ENCODE measurements at places on chromosomes 4 and X.
A peak's percentile ranks its signal among the peaks of the same experiment; 100 is the strongest.

DNA sequence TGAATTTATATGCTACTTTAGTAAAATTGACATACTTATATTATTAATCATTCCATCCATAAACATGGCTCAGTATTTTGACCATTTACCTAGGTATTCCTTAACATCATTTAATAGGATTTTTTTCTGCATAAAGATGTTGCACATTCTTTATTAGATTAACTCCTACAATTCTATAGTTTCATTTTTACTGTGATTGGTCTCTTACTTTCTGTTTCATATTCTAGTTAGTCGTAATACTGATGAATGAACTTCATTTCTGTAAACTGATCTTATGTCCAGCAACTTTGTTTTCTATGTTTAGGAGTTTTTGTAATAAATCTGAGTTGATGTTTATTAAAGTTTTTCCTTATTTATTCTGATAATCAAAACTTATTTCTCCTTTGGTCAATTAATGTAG lies 278.2 kb upstream of the CXXC4 start:
- no peak for DNase-seq

- DNase-seq, result no peak
These were observed 53.4 kb downstream of the HNRNPD start for GRCh38 chr4:82320351-82320750.

GRCh38 chr4:168857546-168858314 lies 152.3 kb downstream of the CBR4 start:
- DNase-seq, result no peak

- no peak for DNase-seq
These were observed 17.7 kb upstream of the CEP135 start for GRCh38 chr4:55931043-55931442.

- DNase-seq, result no peak
These were observed at the start of gene TNIP3 for GRCh38 chr4:121164291-121164690. Gene TNIP3 (minus strand): TSS chr4:121164321. CDS start chr4:121164125, 196 bp downstream.

GRCh38 chr4:122591196-122591595 lies 29.7 kb downstream of the IL21 start:
- DNase-seq, result no peak

DNA sequence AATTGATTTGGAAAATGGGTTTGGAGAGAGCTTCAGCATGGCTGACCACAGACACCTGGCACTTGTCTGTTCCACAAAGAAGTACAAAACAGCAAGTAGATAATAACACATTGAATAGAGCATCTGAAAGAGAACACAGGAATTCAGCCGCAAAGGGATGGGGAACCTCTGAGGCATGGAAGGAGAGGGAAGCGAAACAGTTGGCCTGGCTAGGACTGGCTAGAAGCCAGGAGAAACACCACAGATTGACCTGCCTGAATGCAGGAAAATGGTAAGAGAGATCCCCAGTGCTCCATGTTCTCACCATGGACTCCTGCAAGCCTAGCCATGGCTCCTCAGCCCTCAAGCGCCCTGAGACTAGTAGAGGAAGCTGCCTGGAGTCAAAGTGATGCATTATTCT lies 169.7 kb upstream of the SH3RF1 start:
- DNase-seq, result no peak

GRCh38 chrX:122184791-122185190 lies 999.3 kb upstream of the GRIA3 start:
- DNase-seq, result no peak

GRCh38 chr4:94913316-94913715 lies 155.6 kb downstream of the BMPR1B start:
- DNase-seq, result no peak

GRCh38 chrX:128622296-128622695 lies 570.1 kb upstream of the ACTRT1 start:
- DNase-seq, result no peak

DNA sequence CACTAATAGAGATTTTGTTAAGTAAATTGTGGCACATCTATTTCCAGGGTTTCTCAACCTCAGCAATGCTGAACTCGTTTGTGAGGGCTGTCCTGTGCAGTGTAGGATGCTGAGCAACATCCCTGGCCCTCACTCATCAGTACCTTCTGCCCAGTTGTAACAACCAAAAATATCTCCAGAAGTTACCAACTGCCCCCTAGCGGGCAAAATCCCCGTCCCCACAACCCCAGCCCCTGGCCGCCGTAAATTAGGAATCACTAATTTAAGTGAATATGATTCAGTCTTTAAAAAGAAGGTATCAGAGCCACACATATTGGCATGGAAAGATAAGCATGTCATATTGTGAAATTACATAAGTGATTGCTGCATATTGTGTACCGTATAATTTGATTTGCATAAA lies 123.4 kb downstream of the ASB9 start:
- DNase-seq, result no peak

GRCh38 chr4:95059663-95060062 lies 301.9 kb downstream of the BMPR1B start:
- DNase-seq, result no peak

DNA sequence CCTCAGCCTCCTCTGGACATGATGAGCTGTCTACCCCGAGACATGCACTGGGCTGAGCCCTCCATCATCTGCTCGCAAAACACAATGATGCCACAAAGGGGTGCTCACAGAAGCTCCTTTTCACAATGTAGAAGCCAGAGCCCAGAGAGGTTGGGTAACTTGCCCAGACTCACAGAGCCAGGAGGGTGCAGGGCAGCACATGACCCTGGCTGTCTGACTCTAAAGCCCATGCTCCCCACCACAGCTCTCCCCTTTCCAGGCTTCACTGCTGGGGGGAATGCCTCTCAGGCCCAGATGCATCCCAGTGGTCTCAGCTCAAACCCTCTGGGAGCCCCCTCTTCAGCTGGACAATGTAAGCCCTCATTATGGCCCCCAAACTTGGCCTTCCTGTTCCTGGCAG lies 98.4 kb upstream of the AFAP1 start:
- DNase-seq, result no peak

DNA sequence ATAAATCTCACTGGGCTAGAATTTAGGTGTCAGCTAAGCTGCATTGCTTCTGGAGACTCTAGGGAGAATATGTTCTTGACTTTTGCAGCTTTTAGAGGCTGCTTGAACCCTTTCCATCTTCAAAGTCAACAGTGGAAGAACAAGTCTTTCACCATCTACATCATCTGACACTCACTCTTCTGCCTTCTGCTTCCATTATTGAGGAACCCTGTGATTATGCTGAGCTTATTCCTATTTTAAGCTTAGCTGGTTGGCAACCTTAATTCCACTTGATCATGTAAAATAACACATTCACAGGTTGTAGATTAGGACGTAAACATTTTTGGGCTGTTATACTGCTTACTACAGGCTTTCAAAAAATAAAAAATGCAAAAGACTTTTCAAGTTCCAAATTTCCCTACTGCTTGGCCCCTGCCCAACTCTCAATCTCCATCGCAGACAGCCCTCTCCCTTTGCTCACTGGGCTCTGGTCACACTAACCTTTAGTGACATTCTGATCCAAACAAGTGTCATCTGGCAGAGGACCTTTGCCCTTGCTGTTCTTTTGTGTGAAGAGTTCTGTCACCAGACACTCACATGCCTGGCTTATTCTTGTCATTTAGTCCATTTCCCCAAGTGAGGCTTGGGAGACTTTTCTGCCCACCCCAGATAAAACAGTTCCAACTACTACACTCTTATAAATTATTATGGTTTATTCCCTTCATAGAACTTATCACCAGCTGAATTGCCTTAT lies 1056.0 kb downstream of the STIM2 start:
- DNase-seq, result no peak

GRCh38 chr4:109921384-109921808 lies 8.7 kb downstream of the EGF start:
- peak; percentile 76 for DNase-seq

GRCh38 chr4:187666697-187667494 lies 328.7 kb upstream of the ZFP42 start:
- DNase-seq, result no peak

DNA sequence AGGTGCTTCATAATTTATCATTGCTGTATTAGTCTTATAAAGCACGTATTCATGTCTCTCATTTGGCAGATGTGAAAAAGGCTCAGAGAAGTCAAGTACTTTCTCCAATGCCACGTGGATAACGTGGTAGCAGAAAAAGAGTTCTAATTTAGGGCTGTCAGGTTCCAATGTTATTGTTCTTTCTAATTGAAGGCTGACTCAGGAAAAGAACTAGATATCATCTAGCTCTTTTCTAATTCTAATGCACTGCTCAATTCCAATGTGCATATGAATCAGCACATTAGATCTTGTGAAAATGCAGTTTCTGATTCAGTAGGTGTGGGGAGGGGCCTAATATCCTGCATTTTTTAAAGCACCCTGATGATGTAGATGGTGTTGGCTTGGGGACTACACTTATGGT lies 22.8 kb downstream of the AGA start:
- no peak for DNase-seq

- DNase-seq, result no peak
These were observed 21.9 kb upstream of the ZNF81 start for GRCh38 chrX:47814851-47815250.

GRCh38 chrX:44874420-44875184 lies 1.6 kb downstream of the KDM6A start:
- DNase-seq, result peak; percentile 2

GRCh38 chr4:38958453-38959190 lies 73.6 kb downstream of the TMEM156 start:
- DNase-seq, result no peak

- no peak for DNase-seq
These were observed 12.3 kb upstream of the SYTL5 start for GRCh38 chrX:37993837-37994619.

GRCh38 chrX:115584696-115585095 lies 23.7 kb downstream of the PLS3 start:
- DNase-seq, result no peak

DNA sequence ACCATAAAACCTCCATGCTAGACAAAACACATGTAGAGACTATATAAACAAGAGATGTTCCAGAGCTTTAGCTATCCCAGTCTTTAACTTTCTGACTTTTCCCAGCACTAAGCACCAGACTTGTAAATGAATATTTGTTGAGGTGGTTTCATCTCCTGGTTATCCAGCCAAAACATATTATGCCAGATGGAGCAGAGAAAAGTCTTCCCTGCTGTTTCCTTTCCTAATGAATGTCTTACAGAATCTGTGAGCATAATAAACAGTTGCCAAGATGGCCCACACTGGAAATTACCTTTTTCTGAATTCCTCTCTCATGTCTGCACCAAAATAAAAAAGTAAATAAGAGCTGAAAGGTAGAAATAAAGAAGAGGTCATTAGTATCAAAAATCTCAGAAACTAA lies 159.2 kb downstream of the TECRL start:
- DNase-seq, result no peak

DNA sequence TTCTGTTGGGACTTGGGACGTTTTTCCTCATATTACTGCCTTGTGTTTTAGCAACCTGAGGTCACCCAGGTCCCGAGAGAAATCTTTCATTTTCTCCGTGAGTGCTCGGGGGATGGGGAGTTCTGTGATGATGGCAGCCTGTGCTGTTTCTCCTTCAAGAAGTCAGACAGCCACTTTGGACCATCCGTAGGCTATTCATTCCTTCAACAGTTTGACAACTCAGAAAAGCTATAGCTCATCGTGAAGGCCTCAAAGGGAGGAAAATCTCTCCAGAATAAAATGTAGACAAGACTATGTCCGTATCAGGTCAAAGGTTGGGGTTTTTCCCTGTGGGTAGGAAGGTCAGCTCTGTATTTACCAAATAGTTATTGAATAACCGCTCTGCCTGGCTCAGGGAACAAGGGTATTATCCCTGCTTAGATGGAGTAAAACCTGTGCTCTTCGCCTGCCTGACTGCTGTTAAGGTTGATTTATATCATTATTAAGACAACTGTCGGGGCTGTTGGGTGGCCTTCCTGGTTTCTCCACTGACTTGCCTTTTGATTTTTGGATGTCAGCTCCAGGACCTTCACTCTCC lies 36.6 kb downstream of the FAM114A1 start:
- no peak for DNase-seq

DNA sequence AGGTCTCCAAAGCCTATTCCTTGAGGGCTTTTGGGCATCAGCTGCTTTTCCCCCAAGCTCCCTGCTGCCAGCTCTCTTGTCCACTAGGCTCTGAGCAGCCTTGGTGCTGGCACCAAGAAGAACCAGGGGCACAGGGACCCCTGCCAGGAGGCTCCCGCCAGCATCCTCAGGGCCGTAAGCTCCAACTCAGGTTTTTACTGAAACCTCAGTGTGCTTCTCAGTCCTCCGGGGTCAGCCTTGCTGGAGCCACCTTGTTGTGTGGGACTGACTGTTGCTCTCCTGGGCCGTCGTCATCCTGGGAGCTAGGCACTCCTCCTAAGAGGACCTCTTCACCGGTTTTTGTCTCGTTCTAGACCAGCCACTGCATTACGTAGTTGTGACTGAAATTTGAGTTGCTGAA lies 38.9 kb downstream of the NOP14 start:
- DNase-seq, result no peak

GRCh38 chr4:152578670-152579069 lies 42.8 kb upstream of the FBXW7 start:
- no peak for DNase-seq
